ENCODE measurements at places on chromosomes 5 and 9.

GRCh38 chr5:158039911-158040347 lies 181.0 kb upstream of the CLINT1 start:
- DNase-seq, result no peak

- DNase-seq, result no peak
Measured at GRCh38 chr5:59506285-59506877, 387.1 kb downstream of the PDE4D start.

DNA sequence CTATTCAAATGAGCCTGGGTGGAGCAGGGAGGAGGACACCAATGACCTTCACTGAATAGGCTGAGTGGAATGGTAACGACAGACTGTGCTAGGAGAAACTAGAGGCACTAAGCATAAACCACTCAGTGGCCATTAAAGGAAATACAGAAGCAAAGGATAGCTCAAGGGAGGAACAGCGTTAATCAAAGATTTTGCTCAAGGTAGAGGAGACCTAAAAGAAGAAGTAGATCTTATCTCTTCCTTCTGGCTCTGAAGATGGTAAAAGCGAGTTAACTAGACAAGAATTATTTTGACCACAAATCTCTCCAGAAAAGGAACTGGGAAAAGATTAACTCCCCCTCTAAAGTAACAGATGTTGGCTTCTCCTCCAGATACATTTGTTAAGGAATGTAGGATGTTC lies 299.6 kb downstream of the EPB41L4A start:
- no peak for DNase-seq

- DNase-seq, result no peak
Measured at GRCh38 chr9:1536522-1537170, 478.5 kb upstream of the SMARCA2 start.

- no peak for DNase-seq
Measured at GRCh38 chr5:141657404-141657803, 6.2 kb upstream of the FCHSD1 start.

DNA sequence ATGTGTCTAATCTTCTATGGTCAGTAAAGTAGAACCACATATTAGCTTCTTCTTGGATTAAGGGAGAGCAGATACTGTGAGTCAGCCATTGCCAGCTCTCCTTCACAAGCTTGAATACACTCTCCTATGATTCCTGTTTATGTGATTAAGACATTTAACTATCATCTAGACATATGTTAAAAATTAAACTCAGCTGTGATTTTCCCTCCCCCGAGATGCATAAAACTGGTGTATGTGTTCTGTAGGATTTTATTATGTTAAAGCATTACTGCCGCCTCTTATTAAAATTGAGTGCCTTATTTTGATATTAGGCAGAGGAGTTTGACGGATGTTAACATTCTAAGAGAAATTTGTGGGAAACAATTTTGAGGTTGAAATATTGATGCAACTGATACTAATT lies 114.6 kb downstream of the ACTBL2 start:
- no peak for DNase-seq

DNA sequence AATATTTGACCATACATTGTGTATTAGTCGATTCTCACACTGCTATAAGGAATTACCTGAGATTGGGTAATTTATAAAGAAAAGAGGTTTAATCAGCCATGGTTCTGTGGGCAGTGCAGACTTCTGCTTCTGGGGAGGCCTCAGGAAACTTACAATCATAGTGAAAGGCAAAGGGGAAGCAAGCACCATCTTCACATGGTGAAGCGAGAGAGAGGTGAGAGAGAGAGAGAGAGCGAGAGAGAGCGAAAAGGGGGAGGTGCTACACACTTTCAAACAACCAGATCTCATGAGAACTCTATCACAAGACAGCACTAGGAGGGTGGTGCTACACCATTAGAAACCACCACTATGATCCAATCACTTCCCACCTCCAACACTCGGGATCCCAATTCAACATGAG lies 4.1 kb upstream of the GRAMD2B start:
- DNase-seq, result no peak

GRCh38 chr9:125525921-125526631 lies 180.9 kb downstream of the MAPKAP1 start:
- no peak for DNase-seq

DNA sequence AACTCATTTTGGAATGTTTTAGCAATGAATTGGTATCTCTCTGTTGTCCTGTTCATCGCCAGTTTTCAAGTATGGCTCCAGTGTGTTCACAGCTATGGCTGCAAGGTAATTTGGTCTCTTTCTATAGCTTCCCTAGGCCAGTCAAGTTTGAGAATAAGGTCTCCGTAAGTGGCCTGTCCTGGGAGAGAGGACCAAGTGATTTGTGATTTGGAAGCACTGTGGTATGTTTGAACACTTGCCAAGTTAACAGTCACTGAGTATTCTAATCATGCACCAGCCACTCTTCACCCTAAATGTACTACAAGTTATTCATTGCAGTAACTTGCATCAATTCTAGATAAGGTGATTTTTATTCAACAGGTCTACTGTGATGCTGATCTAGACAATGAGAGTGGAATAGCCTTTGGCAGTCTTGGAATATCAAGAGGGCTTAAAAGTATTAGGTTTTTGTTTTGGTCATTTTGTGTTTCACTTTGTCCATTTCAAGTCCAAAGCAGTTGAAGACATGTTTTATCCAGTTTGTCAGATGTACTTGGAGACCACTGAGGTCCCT lies 41.1 kb downstream of the G3BP1 start:
- no peak for DNase-seq

DNA sequence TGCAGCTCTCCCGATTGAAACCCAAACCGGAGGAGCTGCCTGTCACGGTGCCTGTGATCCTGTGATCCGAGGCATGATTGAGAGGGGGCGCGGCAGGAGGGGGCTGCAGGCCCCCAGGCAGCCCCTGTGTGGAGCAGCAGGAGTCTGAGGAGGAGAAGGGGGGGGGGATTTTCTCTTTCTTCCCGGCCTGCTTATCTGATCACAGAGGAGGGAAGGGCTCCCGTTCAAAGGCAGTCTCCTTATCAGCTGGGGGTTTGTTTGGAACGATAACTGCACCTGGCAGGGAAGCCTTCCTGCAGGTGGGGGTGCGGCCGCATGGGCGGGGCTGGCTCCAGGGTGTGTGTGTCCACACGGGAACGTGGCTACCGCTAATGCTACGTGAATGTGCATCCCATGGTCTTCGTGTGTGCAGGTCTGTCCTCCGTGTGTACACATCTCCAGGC lies 38.4 kb downstream of the LMX1B start:
- DNase-seq, result no peak

- no peak for DNase-seq
Measured at GRCh38 chr9:123894822-123895221, 35.1 kb downstream of the DENND1A start.

DNA sequence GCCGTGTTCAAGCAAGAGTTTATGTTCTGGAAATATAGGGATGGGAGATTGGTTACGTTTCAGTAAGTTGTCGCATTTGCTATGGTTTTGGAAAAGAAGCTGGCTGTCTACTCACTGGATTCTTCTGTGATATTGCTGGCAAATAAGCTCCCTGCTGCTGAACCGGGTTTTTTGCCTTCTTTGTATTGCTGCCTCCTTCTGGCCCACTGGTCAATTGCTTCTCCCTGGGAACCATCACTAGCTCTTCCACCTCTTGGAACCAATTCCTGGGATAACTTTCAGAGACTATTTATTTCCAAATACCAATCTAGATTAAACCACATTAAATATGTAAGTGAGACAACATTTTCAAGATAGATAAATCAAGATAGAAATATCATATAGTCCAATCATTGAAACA lies 43.0 kb downstream of the NUDT12 start:
- DNase-seq, result no peak

- no peak for DNase-seq
Measured at GRCh38 chr5:142006363-142007236, 6.2 kb downstream of the GNPDA1 start.

Data from effector memory CD4-positive, alpha-beta T cell (primary cell).